ENCODE measurements at places on chromosomes 5 and 9.

DNA sequence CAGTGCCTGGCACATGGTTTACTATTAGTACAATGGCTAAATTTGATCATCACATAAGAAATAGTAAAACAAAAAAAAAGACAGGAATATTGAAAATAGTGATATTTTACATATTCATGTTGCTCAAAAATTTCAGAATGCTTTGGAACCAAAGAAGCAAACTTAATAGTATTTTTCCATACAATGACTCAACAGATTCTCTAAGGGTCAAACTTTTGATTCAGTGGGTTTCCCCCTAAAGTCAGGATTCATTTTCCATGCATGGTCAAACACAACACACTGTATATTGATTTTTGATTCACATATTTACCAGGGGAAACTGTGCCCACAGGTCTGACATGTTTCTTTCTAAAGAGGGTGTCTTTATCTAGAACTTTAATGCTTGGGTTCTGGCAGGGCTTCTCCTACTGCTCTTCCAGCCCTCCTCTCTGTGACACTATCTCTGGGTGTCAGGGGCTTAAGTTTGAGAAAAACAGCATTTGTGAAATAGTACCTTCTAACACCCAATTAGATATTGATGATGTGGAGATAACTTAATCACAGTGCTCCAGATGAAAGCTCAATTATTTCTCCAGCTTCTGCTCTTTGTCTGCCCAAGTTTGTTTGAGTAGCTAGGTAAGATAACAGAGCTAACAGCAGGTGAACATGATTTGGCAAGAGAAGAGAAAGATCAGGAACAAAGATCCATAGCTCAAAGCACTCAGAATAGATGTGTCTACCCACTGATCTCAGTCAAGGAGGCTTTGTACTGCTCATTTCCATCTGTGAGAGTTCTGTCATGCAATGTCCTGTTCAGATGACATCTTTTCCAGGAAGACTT is 35.5 kb upstream of the ELL2 start:
- DNase-seq, result no peak

- no peak for DNase-seq
These were observed 23.4 kb downstream of the SARDH start for GRCh38 chr9:133714606-133715294.

DNA sequence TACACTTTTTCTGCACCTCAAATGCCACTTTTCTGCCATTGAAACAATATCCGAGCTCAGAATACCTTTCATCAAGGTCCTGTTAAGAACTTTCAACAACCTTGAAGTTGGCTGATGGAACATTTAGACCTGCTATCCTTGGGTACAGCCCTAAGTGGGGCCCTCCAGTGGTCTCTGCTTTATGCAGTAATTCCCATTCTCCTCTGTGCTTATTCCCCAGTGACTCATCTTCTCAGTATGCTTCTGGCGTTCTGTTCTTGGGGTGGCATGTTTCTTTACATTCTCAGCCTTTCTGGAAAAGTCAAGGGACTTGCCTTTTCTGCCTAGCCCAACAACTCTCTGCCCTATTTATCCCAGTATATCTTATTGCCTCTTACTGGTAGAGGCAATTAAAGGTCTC is 7.1 kb downstream of the ANP32B start:
- no peak for DNase-seq

DNA sequence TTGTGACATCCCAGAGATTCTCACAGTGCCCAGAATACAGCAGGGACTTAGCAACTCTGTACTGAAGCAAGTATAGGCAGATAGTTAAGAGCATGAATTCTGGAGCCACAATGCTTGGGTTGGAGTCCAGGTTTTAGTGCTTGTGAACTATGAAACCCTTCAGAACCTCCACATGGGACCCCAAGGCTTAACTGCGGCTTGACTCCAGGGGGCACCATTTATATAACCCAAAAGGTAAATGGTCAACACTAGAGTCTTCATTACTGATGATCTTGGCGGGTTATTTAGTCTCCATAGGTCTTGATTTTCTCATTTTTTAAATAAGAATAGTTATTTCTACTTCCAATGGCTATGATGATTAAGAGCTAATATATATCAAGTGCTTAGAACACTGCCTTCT is 390.3 kb downstream of the TAF11L14 start:
- no peak for DNase-seq

DNA sequence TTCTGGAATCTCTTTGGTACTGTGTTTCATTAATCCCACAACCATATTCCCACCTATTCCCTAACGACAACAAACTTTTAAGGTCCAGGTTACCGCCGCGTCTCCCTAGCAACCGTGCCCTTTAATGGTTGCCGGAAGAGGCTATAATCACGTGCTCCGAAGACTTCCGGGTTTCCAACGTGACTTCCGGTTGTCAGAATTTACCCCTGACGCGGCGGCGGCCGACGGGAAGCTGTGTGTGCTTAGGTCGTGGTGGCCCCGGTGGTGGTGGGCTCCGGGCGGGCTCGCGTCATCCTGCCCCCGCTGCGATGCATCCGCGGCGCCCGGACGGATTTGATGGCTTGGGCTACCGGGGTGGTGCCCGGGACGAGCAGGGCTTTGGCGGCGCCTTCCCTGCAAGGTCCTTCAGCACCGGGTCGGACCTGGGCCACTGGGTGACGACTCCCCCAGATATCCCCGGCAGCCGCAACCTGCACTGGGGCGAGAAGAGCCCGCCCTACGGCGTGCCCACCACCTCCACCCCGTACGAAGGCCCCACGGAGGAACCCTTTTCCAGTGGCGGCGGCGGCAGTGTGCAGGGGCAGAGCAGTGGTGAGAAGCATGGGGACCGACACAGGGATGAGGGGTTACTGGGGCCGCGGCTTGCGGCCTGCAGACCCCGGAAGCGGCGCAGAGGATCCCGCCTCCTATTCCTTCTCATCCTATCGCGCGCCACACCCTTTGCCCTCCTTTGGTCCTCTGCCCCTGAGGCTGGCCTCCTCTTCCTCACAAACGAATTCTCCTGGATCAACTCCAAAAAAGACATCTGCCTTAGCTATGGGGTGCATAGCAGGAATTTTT is at the start of gene SLC25A46:
TSS of gene SLC25A46 (plus strand) at position 196 of the 840 bp plus-strand sequence. CDS start at position 309, 113 bp downstream.
- peak; percentile 91 for DNase-seq

DNA sequence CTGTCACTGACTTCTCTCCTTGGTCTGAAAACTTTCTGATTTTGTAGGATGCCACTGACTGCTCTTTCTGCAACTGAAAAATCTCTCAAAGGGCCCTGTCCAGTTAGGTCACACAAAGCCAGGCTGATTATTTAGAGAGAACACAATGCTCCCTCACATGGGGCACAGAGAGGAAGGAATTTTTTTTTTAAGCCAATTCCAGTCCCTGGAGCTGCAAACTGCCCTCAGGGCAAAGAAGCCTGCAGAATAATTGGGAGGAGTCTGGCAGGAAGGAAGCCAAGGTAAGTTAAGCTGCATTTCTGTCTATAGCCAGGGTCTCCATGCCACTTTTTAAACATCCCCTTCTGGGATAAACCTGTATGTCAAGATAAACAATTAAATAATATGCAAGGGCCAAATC is 305.5 kb downstream of the ZSWIM6 start:
- no peak for DNase-seq

DNA sequence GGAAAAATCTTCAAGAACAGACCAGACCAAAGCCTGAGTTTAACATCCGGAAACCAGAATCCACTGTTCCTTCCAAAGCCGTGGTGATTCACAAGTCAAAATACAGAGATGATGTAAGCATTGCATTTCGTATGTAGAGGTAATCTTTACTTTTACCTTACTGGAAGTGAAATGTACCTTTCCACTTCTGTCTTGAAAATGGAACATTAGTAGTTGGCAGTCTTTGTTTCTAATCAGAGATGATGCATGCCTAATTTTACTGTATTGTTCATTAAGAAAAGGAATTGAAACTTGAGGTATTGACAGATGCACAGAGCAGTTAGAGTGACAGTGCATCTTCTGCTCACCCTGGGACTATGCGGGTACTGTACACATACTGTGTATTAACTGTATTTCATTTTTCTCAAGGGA is 34.6 kb downstream of the HABP4 start:
- no peak for DNase-seq

DNA sequence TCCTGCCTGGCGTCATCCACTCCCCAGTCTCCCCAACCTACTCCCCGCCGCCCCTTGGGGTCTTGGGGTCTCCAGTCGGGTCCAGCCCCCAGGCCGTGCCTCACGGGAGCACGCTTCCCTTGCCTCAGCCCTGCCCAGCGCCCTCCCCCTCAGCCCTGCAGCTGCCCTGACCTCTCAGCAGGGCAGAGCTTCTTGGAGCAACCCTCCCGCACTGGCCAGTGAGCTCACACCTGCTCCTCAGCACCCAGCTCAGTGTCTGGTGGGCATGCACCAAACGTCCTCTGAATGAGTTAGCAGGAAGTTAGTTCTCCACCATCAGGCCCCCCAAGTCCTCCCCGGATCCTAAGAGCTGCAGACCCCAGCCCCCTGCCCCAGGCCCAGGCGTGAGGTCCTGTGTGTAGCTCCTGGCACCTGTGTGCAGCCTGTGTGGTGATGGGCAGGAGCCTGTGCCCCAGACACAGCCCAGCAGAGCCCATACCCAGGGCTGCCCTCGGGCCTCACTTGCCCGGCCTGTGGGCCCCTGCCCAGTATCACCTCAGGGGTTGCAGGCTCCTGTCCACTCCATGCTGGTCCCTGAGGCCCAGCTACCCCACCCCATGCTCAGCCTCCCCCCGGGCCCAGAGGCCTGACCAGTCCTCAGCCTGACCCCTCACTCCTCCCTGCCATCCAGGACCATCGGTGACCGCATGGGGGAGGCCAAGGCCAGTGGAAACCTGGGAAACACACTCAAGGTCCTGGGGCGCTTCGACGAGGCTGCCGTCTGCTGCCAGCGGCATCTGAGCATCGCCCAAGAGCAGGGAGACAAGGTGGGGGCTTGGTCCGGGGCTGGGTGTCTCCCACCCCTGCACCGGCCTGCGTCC is 8.2 kb downstream of the GPSM1 start:
- DNase-seq, result no peak

- no peak for DNase-seq
These were observed 44.7 kb upstream of the MYOT start for GRCh38 chr5:137822984-137823383.

DNA sequence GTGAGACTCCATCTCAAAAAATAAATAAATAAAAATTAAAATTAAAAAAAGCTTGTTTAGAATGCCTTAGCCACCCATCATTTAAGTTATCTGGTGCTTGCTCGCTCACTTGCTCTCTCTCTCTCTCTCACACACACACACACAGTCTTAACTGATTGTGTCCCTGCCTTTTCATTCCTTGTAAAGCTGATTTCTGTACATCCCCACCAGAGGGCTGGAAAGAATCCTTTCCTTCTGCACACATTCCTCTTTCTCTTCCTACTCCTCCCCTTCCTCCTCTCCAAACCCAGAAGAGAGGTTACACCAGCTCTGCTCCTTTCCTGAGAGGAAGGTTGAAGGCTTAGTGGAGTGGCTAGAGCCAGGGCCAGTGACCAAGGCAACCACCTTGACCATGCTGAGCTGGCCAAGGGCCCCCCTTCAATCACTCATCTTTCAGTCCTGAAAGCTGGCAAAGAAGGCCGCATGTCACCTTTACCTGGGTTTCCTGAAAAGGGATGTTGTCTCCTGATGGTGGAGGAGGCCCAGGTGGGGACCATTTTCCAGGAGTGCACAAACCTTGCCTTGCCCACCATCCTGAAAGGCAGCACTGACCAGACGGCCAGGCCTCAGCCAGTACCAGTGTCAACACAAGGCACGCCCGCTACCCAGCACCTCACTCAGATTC is 25.6 kb downstream of the STK10 start:
- no peak for DNase-seq

- DNase-seq, result no peak
These were observed 286.1 kb downstream of the PBX3 start for GRCh38 chr9:126033318-126033717.

- no peak for DNase-seq
These were observed 37.6 kb upstream of the GGTA1 start for GRCh38 chr9:121537283-121537682.

DNA sequence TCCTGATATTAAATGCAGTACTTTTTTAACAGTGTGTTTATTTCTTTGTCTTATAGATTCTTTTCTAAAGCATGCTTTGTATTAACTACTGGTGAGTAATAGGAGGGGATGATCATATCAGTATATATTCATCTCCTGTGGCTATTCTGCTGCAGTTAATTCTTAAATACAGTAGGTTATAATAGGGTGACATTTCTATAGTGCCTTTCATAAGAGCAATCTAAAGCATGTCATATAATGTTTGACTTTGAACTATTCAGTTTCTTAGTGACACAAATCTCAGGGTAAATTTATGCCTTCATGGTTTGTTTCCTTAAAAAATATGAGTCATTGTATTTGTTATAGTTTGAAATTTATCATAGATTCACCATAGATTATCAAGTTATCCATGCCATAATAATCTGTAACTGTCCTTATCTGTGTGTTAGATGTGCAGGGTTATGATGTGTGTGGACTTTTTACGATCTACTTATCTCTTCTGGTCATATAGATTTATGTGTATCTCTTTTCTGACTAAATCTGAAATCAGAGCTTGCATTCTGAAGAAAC is 1019.5 kb downstream of the NR2F1-AS1 start:
- no peak for DNase-seq

DNA sequence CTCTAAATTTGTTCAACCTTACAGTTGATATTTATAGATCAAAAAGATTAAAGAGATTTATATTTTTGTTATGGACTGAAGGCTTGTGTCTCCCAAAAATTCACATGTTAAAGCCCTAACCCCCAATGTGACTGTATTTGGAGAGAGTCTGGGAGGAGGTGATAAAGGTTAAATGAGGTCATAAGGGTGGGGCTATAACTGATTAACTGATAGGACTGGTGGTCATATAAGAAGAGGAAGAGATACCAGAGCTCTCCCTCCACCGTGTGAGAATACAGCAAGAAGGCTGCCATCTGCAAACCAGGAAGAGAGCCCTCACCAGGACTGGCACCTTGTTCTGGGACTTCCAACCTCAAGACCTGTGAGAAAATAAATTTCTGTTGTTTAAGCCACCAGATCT is 264.3 kb downstream of the ENC1 start:
- DNase-seq, result no peak

DNA sequence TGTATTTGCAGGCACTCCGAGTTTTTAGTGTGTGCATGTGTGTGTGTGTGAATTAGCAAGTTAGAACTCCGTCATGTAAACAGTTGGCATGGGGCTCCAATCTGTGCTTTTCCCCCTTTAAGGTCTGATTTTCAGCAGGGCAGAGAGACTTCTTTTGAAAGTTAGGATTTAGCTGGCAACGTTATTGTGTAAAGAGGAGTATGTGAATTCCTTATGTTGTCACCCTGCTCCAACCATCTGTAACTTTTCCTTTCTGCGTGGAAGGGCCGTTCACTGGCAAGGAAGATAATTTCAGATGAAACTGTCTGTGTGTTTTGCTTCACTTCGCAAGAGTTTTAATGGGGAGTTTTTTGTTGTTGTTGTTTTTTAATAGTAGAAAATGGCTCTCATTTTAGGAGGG is 332 bp downstream of the SGCD start:
- DNase-seq, result no peak

All from central memory CD4-positive, alpha-beta T cell (primary cell).